Fibroblast of lung (primary cell): ENCODE measurements at places on chromosomes 5 and 9. TPM values are rescaled to one million over a fixed set of nuclear protein-coding genes. Genes with fewer than 3 reads are reported as not detected.

The IL17B gene
- not detected in 2 replicates for total RNA-seq

The SH3TC2 gene
- 0.26 and 0.83 TPM in 2 replicates for total RNA-seq

The TAS2R1 gene
- total RNA-seq = not detected in 2 replicates

The RNF180 gene
- total RNA-seq = 2.6 and 2.8 TPM in 2 replicates

The TMEM171 gene
- total RNA-seq = under 0.01 and 0.83 TPM in 2 replicates

The IQGAP2 gene
- total RNA-seq = 7.9 and 8.5 TPM in 2 replicates

The SAPCD2 gene
- 0.26 and 2.8 TPM in 2 replicates for total RNA-seq

The PCDHGA10 gene
- 7.4 and 10.2 TPM in 2 replicates for total RNA-seq
